ENCODE measurements at places on chromosomes 13 and 19.

DNA sequence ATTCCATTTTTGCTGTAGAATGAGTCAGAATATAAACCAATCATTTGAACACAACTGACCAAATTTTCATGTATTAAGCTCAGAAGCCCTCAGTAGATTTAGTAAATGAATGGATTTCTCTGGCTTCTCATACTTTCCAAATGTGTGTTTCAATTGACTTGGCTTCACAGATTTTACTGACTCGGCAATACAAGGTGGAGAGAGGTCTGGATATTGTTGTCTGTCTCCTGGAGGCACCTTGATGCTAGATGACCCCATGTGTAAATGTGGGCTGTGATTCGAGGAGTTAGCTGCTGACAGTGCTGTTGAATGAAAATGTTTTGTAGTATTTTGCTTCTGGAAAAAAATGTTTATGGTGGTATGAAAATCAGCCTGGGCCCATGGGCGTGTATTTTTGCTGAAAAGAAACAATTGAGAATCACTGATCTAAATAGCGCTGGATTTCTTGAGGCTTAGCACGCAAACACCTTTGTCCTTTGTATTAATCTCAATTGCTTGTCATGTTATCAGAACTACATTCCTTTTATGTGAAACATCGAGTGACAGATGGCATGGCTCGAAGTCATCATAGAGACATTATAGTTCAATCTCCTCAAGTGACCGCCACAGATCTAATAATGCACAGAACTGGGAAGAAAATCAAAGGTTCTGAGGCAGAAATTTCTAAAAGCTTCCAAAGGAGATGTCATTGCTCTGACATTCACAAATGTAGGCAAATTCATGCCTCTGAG, 41.2 kb upstream of the UBAC2 start:
- DNase-seq, result no peak

- DNase-seq, result no peak
These were observed 1190.5 kb upstream of the SLC10A2 start for GRCh38 chr13:104256701-104257100.

GRCh38 chr19:30293051-30293785, 79.0 kb upstream of the ZNF536 start:
- DNase-seq, result no peak

- no peak for DNase-seq
These were observed 87.4 kb downstream of the SLC15A1 start for GRCh38 chr13:98664924-98665637.

DNA sequence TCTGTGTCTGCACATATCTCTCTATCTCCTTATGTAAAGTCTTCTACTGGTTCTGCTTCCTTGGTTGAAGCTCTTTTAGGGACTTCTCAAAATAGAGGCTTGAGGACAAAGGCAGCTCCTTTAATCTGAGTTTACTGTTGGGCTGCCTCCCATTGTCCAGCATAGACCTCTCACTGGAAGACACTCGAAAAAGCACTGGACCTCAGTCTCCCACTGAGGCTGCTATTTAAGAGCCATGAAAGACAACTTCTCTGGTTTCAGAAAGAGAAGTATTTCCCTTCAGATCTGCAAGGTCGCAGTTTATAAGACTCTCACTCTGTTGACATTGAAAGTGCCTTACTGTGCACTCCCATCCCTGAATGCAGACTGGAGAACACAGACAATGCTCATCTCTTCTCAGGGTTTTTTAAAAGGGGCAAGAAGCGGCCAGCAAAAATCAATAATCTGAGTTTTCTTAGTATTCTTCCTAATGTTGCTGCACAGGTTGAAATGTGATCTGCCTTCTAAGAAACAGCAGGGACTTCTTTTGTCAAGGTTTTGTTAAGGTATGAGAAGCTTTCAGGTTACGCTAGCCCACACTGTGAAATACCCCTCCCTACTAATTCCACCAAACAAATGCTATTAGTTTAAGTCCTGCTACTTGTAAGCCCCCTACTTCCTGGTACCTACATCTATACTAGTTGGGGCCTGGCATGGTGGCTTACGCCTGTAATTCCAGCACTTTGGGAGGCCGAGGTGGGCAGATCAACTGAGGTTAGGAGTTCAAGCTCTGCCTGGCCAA, 450.0 kb upstream of the SLC10A2 start:
- DNase-seq, result no peak

- no peak for DNase-seq
These were observed 1227.1 kb downstream of the SLITRK1 start for GRCh38 chr13:82654861-82655855.

GRCh38 chr13:48159826-48160225, 64.9 kb upstream of the MED4 start:
- DNase-seq, result no peak

DNA sequence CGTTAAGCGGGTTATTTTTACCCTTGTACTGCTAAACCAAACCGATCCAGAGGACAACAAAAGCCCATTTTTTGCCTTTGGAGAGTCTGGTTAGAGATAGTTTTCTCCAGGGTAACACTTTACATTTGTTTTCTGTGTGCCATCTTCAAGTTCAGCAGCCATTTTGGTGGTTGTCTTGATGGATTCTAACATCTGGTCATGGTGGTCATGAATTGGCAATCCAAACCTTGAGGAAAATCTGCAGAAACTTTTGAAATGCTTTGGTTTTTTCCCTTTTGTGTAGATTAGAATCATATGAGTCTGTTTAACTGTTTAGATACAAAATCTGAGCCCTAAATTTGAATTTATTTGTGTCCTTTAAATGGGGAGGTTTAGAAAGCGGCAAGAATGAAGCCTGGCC, 16.6 kb downstream of the HNRNPM start:
- DNase-seq, result no peak

DNA sequence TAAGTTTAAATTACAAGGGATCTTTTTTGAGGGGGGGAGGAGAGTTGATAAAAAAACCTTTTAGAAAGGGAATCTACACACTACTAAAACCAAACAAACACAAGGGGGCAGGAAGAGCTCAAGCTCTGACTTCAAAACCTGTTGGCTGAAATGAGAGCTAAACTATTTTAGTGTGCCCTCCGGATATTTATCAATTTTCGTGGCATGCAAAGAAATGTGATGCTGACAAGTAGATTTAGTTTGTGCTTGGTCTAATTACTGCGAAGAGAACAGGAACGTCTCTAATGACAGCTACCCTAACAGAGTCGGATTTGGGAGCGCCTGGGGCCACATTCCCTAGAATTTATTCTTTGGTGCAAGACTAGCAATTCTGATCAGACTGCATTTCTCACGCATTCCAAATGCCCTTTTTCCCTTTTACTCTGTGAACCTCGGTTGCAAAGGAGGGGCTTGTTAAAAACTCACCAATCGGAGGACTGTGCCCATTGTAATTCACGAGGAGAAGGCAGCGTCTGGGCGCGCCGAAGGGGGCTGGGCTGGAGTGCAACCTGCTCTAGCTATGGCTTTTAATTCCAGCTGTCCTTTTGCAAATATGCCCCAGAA, 802 bp upstream of the FREM2 start:
- DNase-seq, result no peak

DNA sequence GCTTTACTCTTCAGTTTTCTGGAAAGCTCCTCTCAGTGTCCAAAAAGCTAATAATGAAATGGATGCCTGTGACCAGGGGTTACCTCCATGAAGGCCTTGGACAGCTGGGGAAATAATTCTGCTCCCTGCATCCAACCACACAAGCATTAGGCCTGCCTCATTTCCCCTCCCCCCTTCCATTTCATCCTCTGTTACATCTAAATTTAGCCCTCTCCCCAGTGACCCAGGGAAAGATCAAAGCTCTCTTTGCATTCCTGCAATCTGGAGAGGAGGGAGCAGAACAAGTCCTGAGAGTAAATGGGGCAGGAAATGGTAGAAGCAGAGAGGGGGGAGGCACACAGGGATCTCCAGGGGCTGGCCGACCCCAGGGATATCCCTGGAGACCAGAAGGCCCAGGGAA, 452.7 kb downstream of the TSHZ3 start:
- DNase-seq, result no peak

DNA sequence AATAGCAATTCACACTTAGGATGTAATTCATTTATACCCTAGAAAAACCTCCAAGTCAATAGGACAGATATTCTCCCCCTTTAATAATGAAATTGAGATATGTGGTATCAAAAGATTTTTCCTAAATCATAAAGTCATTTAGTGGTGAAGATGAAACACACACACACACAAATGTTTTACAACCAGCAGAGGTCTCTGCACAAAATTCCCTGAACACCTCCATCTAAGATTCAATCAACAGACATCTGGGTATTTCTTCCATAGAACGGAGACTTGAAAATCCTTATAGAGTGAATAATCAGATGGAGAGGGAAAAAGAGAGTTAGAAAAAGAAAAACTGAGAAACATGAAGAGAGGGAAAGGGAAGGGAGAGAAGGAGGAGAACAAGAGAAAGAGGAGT, 52.8 kb downstream of the MYCBP2 start:
- DNase-seq, result no peak

GRCh38 chr13:78161266-78161665, 242.6 kb upstream of the EDNRB start:
- DNase-seq, result no peak

DNA sequence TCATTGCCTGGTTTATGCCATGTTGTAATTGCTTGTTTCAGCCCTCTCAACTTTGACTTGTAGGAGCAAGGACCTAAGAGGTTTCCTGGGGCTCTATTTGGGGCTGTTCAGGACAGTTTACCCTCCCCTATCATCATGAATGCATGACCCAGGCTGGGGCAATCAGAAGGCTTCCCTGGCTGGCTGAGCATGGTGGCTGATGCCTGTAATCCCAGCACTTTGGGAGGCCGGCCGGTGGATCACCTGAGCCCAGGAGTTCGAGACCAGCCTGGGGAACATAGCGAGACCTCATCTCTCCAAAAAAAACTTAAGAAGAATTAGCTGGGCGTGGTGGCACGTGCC, 6.1 kb upstream of the LSM4 start:
- DNase-seq, result no peak

DNA sequence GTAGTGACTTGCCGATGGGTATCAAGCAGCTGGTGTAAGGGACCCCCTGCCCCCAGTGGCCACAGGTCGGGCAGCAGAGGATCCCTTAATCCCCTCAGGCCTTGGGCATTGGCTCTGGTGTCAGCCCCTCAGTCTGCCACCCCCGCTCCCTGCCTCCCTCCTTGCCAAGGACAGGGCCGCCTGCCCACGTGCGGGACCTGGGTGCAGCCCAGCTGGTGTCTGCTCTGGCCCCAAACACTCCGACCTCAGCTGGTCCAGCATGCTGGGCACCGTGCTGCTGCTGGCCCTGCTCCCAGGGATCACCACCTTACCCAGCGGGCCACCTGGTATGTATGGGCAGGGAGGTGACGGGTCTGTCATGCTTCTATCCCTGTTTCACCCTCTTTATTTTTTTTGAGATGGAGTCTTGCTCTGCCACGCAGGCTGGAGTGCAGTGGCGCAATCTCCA, at the start of gene TGFBR3L:
TSS of gene TGFBR3L (plus strand) at position 233 of the 448 bp plus-strand sequence.
- no peak for DNase-seq

GRCh38 chr19:7196763-7197118, 97.5 kb downstream of the INSR start:
- DNase-seq, result no peak

GRCh38 chr13:102648046-102648445, 46.8 kb downstream of the METTL21C start:
- DNase-seq, result no peak

GRCh38 chr13:21615427-21615826, 11.5 kb upstream of the MICU2 start:
- DNase-seq, result no peak

DNA sequence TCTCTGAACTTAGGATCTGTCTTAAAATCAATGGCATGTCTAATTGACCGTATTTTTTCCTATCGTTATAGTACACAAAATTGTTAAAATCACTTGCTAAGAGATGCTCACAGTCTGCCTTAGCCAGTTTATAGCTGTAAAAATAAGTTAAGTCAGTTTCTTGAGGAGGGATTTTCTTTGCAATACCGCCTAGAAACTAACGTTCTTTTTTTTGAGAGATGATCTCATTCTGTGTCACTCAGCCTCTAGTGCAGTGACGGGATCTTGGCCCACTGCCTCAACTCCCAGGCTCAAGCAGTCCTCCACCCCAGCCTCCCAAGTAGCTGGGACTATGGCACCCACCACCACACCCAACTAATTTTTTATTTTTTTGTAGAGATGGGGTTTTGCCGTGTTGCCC, 4.4 kb downstream of the CKAP2 start:
- DNase-seq, result no peak

DNA sequence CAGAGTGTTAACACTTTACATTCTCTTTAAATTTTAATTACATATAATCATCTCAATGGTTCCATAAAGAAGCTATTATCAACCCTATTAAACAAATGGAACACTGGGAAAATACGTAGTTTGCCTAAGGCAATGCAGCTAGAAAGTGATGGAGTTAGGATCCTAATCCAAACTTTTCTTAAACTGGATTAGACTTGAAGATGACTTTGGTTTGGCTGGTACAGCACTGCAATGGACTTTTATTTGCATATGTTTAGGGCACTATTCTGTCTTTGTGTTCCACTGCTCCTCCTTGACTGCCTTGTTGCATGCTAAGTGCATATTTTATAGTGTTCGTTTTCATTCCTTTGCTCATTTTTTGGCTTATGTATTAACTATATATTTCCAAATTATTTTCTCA, 133.5 kb upstream of the UFM1 start:
- DNase-seq, result no peak

DNA sequence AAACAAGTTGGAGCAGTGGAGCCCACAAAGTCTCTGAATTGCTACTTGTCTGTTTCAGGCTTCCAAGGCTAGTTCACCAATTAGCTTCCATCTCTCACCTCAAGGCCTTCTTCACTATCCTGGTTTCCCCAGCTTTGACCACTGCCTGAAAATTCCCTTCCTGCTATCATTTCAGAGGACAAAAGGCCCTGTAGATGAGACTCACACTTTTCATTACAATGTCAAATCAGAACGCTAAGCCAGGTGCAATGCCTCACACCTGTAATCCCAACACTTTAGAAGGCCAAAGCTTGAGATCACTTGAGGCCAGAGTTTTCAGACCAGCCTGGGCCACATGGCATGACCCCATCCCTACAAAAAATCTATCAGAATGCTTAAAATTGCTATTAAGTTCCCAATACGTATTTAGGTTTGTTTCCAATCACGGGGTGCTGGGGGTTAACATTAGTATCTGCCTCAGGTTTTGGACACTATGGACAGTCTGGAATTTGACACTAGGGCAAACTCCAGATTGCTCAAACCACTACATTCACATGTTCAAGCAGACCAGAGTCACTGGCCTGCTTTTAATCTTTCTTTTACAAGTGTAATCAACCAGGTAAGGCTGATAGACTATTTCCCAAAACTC, 5.5 kb downstream of the TPT1 start:
- DNase-seq, result no peak

- no peak for DNase-seq
These were observed 17.5 kb downstream of the SYDE1 start for GRCh38 chr19:15124572-15125231.

All from SK-N-DZ (cell line).